ENCODE measurements at places on chromosomes 12 and 14.

GRCh38 chr12:152440-152839, 61.5 kb downstream of the SLC6A12 start:
- DNase-seq, result no peak

DNA sequence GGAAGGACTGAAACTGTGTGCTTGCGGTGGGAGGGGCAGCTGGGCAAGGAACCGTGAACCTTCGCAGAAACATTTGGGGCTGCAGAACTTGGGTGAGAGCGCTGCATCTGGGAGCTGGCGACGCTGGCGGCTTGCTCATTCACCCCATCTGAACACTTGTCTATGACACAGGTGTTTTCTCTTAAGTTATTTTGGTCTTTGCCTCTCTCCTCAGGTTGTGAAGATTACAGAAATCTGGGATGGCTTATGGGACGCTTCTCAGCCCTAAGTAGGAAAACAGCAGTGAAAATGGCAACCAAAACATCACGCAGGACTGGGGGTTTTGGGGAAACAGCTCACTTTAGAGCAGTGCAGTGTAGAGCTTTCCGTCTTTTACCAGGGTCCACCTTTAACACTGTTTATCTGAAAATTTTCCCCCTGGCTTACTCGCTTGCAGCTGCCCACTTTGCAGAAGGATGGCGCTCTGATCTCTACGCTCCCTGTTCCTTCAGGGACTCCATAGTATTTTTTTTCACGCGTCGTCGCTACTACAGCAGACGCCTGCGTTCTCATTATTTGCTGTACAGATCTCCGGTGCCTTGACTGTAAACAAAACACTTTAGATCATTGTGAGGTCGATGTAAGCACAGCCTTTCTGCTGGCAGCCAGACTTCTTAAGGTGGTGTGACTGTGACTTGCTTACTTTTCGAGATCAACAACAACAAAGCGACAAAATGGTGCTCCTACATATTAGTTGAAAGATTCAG, 2.7 kb upstream of the CDKN1B start:
- DNase-seq, result peak; percentile 78

DNA sequence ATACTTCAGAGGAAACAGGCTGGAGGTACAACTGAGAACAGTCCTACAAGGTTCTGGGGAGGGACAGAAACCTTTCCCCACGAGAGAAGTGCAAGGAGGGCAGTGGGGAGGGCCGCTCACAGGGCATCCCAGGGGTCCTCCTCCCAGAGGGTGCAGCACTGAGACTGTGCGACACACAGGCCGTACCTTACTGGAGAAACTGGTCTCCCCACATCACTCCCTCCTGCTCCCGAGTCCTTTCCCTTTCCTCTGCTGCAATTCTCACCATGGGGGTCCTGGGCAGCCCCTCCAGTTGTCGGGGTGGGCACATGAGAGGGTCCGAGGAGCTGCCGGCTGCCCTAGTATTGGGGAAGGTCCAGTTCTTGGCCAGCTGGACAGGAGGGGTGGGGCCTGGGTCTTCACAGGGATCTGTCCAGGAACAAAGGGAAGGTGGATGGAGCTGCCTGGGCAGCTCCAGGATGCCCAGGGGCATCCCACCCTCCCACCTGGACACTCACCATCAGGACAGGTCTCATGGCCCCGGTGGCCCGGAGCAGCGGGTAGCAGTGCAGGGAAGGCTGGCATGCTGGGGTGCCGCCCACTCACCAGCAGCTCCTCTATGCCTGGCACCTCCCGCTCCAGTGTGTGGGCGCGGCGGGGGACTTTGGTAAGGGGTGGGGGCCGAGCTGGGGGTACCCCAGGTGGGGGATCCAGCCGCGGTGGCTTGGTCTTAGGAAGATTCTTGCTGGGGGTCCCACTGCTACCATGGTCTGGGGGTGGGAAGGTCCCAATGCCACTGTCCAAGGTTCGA, 35.8 kb downstream of the NCKAP5L start:
- DNase-seq, result no peak

GRCh38 chr14:95291859-95292542, 27.7 kb downstream of the CLMN start:
- no peak for DNase-seq

GRCh38 chr12:11638315-11638916, 11.1 kb upstream of the ETV6 start:
- DNase-seq, result no peak

DNA sequence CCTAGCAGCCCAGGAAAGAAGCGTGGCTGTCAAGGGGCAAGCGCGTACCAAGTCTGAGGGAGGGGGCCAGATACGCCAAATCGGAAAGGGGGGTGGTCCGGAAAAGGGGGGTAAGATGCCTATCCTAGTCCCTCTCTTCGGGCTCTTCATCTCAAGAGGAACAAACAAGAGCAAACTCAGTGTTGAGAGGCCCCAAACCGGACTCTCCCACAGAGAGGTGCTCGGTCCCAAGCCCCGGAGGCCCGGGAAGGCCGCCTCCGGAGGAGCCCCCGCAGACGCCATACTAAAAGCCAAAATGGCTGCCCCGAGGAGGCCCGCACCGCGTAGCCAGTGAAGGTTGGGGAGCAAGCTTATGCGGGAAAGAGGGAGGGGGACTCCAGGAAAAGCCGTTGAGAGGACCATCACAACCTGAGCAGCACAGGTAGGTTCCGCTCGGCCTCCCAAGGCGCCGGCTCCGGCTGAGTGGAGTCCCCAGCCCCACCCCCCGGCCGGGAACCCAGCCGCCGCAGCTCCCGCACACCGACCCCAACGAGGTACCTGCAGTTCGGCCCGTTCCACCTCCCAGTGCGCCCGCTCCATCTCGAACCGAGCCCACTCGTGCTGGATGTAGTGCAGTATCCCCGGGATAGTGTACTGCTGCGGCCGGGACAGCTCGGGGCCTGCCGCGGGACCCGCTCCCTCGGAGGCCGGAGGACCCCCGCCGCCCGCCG, at the start of gene AP4S1:
AP4S1 (plus strand) TSS at position 283 of the 710 bp plus-strand sequence. CDS start 40,548 bp downstream, outside the sequence.
- peak; percentile 46 for DNase-seq

GRCh38 chr14:63288853-63289252, 29.9 kb downstream of the GPHB5 start:
- no peak for DNase-seq

- no peak for DNase-seq
Observed at GRCh38 chr12:97024393-97024792, 117.3 kb downstream of the NEDD1 start.

GRCh38 chr14:102805941-102806340, 28.7 kb downstream of the TRAF3 start:
- no peak for DNase-seq

DNA sequence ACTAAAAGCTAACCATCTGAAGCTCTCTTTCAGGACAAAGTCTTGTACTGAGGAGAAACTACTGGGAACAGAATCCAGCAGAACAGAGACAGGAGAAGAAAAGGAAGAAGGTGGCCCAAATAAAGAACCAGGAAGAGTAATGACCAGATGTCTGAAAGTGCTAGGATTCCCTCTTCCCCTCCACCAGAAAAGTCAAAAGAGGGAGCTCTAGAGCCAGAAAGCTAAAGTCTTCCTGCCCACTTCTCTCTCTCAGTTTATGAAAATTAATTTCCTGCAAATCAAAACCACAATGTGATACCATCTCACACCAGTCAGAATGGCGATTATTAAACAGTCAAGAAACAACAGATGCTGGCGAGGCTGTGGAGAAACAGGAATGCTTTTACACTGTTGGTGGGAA, 47.2 kb downstream of the SPPL3 start:
- no peak for DNase-seq

DNA sequence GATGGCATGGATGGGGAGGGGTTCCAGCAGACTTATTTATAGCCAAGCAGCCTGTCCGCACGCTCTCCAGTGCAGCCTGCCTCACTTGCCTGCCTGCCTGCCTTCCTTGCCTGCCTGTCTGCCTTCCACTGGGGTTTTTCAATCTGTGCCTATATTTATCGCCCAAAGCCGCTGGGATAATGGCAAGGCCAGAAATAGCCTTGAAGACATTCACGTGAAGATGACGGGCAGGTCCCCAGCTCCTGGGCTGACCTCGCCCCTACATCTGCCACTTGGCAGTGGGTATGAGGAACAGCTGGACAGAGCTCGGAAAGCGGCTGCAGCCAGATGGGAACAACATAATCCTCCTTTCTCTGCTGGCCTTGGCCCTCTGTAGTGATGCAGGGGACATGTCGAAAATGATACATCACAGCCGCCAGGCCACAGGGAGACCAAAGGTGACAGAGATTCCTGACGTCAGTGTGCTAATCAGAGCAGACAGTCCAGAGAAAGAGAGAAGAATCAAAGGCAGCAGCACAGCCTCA, 53.3 kb downstream of the PITPNM2 start:
- DNase-seq, result peak; percentile 87

GRCh38 chr14:35333797-35334743, 41.9 kb downstream of the PSMA6 start:
- no peak for DNase-seq

- peak; percentile 13 for DNase-seq
Observed at GRCh38 chr14:30906752-30907658, 32.6 kb downstream of the COCH start.

DNA sequence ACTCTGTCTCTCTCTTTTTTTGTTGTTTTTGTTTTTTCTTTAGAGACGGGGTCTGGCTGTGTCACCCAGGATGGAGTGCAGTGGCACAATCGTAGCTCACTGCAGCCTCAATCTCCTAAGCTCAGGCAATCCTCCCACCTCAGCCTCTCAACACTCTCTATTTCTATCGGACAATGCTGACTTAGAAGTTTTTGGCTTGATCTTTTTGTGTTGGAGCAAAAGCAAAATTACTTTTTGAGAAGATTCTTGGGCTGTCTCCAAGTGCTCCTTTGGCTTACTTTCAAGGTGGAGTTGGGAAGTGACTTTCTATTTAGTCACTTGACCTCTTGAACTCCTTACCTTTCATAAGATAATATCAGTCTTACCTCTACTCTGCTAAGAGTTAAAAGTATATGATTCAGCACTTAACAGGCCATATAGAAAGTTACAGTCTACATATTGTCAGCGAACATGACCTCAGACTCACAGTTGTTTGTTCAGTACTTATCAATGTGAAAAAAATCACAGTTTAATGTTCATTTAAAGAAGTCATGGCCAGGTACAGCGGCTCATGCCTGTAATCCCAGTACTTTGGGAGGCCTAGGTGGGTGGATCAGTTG, 15.4 kb upstream of the MIA2 start:
- DNase-seq, result no peak

DNA sequence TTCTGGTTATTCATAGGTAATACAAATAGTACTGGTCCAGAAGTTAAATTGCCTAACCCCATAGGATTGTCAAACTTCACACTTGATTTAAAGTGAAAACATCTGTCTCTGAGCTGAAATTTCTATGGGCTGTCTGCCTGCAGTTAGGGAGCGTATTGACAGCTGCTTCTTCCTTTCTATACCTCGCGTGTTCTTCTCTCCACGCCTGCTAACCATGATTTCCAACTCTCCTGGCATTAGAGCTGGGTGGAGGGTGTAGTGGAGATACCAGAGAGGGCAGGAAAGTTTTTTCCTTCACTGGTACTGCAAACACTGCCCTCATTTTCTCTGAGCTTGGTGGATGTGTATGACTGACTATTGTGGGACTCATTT, 429.0 kb upstream of the FBXO33 start:
- no peak for DNase-seq

- DNase-seq, result no peak
Observed at GRCh38 chr12:26700430-26700829, 132.6 kb downstream of the ITPR2 start.

DNA sequence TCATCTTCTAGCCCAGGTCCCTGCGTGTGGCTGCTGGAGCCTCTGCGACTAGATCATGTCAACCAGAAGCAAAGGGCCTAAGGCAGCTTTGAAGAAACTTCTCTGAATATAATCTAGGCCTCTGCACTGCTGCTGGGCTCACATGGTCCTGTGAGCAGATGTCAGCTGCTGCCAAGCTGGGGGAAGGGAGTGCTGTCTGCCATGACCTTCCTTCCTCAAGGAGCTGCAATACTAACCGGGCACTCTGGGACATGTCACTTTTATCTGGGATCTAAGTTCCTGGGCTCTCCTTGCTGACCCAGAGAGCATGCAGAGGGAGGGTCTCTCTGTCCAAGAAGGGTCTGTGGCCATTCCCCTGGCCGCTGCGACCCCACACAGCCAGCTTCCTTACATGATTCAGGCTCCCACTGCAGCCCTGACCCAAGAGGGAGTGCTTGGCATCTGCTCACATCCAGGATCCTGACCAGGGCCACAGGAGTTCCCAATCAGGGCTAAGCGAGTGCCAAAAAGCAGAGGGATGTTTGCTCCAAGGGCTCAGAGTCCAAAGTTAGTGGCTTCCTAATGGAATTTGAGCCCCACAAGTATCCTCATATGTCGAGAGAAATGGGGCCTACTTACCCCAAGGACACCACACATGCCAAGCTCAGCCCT, 74.0 kb downstream of the PLEKHG3 start:
- DNase-seq, result no peak

DNA sequence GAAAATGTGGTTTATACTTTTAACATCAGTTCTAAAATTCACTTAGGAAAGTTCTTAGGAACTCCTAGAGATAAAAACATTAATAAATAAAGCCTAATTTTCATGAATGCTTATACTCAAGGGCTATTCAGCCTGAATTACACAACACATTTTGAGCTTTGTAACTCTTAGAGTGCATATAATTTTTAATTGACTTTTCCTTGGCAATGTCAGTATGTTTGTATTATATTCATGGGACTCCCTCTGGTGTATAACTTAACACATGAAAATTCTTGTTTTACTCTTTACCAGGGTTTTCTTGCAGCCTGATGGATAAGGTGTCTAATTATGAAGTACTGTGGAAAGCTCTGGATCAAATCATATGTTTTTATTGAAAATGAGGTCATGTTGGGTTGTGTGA, 150.6 kb upstream of the HMGA2 start:
- DNase-seq, result no peak

DNA sequence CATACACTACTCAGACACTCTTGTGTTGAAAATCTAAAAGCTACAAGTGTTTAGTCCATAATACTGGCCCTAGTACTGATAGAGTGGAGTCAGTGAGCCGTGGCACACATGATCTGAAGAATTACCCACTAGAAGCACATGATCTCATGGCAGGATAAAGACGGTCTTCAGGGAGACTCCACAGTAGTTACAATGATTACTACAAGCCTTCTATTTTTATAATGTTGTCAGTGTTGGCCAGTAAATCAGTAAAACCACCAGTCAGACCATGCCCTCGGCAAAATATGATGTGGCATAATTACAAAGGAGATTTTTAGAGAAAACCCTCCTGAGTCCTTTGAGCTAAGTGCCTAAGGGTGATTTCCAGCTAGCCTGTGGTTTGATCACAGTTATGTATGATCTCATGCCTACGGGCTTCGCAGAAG, 114.9 kb downstream of the PDZRN4 start:
- no peak for DNase-seq

DNA sequence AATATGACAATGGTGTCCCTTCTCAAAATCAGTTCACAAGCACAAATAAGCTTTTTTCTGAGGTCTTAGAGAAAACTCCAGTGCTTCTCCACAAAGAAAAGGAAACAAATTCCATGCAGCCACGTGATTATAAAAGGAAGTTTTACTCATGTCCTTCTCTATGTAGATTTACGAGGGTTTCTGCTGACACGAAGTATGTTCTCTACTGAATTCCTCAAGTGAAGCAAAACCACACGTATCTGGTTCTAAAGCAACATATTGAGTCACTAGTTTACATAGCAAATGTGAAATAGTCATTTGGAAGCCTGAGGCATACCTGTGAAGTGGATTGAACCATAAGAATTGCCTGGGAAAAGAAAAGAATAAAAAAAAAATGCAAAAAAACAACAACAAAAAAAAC, 31.9 kb downstream of the BMP4 start:
- no peak for DNase-seq

- DNase-seq, result no peak
Observed at GRCh38 chr12:10406725-10407124, 2.8 kb downstream of the KLRC4 start.
